ENCODE measurements at places on chromosomes 3 and 15.

- no peaks in the 10 kb centered on the region for H3K36me3 ChIP-seq
- H3K4me3 ChIP-seq = no peak overlapping the region
- H3K4me1 ChIP-seq = peaks cover 4% of the 10 kb centered on the region
- peak; percentile 89 for DNase-seq
- H3K27ac ChIP-seq = no peak overlapping the region
Measured at GRCh38 chr3:179526989-179527391, 35.7 kb upstream of the ACTL6A start.

- H3K27me3 ChIP-seq = no peaks in the 10 kb centered on the region
- DNase-seq = no peak
- H3K4me3 ChIP-seq = no peak overlapping the region
Measured at GRCh38 chr15:87661454-87662355, 594.8 kb downstream of the NTRK3 start.

DNA sequence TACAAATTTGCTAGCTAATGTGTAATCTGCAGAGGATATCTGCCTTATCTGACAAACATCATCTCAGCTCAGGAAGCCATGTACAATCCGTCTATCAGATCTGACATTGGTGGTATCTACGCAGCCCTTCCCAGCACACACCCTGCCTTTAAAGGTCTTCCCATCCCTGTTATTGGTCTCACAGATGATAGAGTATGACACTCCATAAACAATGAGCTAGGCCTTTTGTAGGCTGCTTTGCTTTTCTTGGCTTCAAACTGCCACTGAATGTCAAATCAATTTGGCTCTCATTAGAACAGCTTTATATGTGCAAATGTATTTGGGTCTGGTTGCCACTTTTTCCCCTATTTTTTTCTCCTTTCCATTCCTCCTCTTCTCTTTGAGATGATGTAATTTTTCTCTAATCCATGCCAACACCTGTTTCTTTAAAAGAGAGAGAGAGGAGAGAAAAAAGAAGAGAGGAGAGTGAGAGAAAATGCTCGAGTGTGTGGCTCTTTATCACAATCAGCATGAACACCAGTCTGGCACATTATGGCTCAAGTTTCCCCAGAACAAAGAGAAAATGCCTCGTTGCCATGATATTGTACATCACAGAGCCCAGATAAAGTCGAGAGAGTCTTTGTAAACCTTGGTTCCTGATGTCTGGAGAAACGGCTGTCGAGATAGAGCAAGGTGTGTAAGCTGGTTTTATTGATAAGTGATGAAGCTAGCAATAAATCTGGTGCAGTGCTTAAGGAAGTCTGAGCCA lies 80.8 kb upstream of the DPH6 start:
- no peaks in the 10 kb centered on the region for H3K4me1 ChIP-seq
- H3K36me3 ChIP-seq = no peaks in the 10 kb centered on the region
- H3K27ac ChIP-seq = no peak overlapping the region
- no peaks in the 10 kb centered on the region for H3K27me3 ChIP-seq

DNA sequence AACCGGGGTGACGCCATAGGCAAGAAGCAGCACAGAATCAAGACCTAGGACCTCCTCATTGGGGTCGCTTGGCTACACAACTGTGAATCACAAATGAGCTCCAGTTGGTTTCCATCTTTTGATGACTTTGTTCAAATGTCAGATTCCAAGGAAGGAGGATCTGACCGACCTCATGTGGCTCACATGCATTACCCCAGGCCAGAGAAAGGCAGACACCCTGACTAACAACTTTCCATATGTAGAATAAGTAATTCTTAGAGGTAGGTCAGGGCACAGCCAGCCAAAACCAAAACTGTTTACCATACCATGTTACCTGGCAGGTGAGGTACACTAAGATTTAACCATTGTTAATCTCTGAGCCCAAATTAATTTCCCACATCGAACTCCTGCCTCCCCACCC lies 96.5 kb downstream of the CCNL1 start:
- H3K4me3 ChIP-seq = no peak overlapping the region
- peaks cover 13% of the 10 kb centered on the region for H3K4me1 ChIP-seq
- H3K27ac ChIP-seq = no peak overlapping the region
- no peaks in the 10 kb centered on the region for H3K27me3 ChIP-seq
- H3K36me3 ChIP-seq = no peaks in the 10 kb centered on the region

DNA sequence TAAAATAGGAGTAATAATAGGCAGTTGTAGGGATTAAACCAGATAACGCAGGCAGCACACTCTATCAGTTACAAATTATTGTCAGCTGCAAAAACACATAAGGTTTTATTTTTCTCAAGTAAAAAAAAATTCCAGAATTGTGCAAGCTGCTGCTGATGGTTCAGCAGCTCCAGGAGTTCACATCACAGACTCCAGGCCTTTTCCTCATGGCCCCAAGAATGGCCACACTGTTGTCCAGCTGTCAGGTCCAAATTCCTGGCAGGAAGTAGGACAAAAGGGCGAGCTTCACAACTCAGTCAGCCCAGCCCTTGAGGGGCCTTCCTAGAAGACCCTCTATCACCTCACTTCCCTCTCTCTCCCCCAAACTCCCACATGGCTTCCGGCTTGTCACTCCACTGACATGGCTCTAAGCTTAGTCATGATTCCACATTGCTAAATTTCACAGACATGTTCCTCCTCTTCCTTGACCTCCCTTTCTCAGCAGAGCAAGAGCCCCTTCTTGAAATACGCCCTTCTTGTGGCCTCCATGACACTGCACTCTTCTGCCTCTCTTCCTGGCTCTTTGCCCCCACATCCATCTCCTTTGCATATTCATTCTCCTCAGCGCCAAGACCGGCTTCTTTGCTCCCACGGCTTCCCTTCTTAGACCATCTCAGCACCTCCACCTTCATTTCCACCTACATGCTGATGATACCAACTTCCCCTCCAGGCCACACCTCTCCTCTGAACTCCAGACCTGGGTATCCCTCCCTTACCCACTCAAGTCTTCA lies 27.4 kb upstream of the FAM174B start:
- no peak for DNase-seq
- peaks cover 1% of the 10 kb centered on the region for H3K4me1 ChIP-seq

DNA sequence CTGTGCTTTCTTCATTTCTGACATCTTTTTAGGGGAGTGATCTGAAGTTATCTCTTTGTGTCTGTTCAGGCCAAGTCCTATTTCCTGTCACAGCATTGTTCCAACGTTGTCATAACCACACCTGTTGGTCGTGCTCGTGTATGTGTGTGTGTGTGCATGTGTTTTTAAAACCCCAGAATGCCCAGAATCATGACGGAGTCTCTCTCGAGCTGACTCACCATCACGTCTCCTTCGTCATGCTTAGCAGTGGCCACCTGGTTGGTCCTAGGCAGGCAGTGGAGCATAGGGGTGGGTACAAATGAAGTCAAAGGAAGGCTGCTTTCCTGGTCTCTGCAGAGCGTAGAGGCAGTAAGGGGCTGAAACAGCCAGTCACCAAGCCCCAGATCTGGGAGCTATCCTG lies 126.8 kb upstream of the ABHD17C start:
- H3K27ac ChIP-seq = no peak overlapping the region
- no peaks in the 10 kb centered on the region for H3K36me3 ChIP-seq

DNA sequence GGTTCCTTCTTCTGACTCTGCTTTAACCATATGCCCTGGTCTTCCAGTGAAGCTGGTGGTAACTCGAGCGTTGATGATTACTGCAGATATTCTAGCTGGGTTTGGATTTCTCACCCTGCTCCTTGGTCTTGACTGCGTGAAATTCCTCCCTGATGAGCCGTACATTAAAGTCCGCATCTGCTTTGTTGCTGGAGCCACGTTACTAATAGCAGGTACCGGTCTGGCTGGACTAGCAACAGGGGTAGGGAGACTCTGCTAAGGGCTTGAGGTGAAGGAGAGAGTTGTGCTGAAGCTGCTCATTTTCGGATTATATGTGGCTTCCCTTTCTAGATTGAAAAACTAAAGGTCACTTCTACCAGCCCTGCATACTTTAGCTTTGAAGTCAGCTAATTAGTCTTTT lies 16.8 kb downstream of the CLDN16 start:
- no peaks in the 10 kb centered on the region for H3K4me1 ChIP-seq
- no peak overlapping the region for H3K27ac ChIP-seq
- DNase-seq = peak; percentile 71
- no peaks in the 10 kb centered on the region for H3K27me3 ChIP-seq
- no peak overlapping the region for H3K4me3 ChIP-seq

DNA sequence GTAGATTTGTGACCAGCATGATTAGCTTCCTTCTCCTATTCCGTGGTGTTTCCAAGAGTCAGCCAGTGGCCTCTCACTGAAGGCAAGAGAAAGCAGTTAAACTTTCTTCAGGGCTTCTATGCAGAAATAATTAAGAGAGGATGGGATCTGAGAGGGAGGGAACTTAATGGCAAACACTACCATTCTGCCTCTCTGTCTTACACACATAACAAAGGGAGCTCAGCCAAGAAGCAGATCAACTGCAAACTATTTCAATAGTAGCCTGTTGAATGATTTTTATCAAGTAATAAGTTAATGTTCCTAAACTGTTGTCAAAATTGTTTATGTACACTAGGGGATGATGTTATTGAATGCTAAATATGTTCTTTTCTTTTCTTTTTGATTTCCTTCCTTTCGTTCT lies 11.8 kb downstream of the OXSR1 start:
- no peak for DNase-seq
- H3K27ac ChIP-seq = no peak overlapping the region
- H3K4me3 ChIP-seq = no peak overlapping the region

DNA sequence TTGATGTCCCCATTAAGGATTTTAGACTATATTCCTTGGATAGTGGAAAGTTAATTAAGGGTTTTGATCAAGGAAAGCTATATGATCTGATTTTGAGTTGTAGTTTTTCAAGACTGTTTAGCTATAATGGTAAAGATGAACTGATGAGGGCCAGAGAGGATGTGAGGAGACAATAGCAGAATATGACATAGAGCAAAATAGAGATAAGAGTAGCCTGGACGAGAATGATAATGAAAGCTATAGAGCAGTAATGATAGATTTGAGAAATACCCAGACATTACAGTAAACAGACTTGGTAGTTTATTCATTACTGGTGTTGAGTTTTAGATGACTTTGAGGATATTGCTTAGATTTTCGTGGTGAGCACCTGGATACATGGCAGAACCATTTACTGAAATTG lies 3.8 kb downstream of the SUCNR1 start:
- no peaks in the 10 kb centered on the region for H3K4me1 ChIP-seq
- no peak for DNase-seq
- no peaks in the 10 kb centered on the region for H3K36me3 ChIP-seq
- H3K27me3 ChIP-seq = no peaks in the 10 kb centered on the region
- no peak overlapping the region for H3K4me3 ChIP-seq
- H3K27ac ChIP-seq = no peak overlapping the region

DNA sequence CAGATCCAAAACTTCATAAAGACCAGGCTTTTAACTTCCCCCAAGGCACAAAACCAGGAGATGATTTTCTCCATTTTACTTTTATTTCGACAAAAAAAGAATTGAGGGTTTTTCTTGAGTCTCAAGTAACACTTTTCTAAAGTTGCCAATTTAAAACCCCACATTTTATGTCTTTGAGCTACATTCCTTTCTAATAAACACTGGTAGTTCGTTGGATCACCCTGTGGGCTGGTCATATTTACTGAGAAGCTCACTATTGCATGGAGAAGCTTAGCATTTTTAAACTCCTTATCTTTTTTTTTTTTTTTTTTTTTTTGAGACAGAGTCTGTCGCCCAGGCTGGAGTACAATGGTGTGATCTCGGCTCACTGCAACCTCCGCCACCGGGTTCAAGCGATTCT lies 255.1 kb upstream of the TPM1 start:
- H3K36me3 ChIP-seq = no peaks in the 10 kb centered on the region
- H3K27ac ChIP-seq = no peak overlapping the region
- H3K4me1 ChIP-seq = peaks cover 2% of the 10 kb centered on the region

GRCh38 chr15:37788767-37789396 lies 145.6 kb upstream of the TMCO5A start:
- no peak overlapping the region for H3K27ac ChIP-seq
- no peak for DNase-seq
- H3K27me3 ChIP-seq = no peaks in the 10 kb centered on the region
- H3K4me1 ChIP-seq = no peaks in the 10 kb centered on the region

DNA sequence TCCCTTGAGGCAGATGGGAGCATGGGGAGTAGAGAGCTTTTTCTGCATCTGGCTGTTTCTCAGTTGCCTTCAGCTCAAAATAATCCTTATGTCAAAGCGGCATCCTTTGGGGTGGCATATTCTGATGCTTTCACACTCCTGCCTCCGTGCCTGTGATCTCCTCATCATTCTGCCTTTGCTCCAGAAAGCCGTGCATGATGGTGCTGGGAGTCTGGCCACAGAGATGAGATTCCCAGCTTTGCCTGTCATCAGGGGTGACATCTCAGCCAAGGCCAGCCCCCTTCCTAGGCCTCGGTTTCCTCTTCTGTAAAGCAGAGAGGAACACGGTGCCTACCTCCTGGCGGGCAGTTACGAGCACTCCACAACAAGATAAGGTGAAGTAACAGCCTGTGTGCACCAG lies 96.3 kb upstream of the ALDH1A3 start:
- no peak for DNase-seq
- no peak overlapping the region for H3K4me3 ChIP-seq
- no peaks in the 10 kb centered on the region for H3K36me3 ChIP-seq
- no peaks in the 10 kb centered on the region for H3K4me1 ChIP-seq
- H3K27me3 ChIP-seq = no peaks in the 10 kb centered on the region
- H3K27ac ChIP-seq = no peak overlapping the region

DNA sequence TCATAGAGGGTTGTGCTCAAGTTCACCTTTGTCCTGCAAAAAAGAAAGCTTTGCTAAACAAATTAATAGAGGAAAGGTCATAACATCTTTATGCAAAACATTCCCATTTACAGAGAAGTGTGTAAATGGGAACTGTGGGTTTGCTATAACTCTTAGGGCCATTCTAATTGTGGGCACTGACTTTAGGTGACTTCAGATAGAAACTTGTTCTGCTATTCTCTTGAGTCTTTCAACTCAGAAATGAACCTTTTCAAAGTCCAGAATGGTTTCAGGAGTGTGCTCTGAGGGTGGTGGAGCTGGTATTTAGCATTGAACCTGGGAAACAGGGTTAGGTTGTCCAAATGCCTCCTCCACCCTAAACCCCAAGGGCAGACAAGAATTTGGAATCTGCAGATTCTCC lies 34.0 kb downstream of the SPTSSB start:
- H3K27me3 ChIP-seq = no peaks in the 10 kb centered on the region
- H3K36me3 ChIP-seq = no peaks in the 10 kb centered on the region
- DNase-seq = no peak

DNA sequence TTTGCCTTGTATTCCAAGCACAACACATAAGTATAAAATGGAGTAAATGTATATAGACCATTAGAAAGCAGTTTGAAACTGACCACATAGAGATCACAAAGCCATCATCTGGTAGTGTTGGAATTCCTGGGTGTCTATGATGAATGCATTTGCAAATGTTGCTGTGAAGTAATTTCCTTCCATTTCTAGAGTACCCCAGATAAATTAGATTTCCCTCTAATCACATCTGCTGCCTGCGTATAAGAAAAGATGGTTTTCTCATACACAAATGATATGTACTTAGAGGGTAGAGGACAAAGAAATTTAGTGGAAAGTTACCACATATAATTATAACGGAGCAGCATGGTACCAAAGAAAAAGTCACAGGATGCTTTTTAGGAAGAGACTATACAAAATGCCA lies 1117.8 kb downstream of the IGSF11 start:
- no peaks in the 10 kb centered on the region for H3K27me3 ChIP-seq
- H3K27ac ChIP-seq = no peak overlapping the region
- H3K36me3 ChIP-seq = no peaks in the 10 kb centered on the region
- H3K4me3 ChIP-seq = no peak overlapping the region
- no peak for DNase-seq
- no peaks in the 10 kb centered on the region for H3K4me1 ChIP-seq

- H3K36me3 ChIP-seq = peaks cover 33% of the 10 kb centered on the region
- no peaks in the 10 kb centered on the region for H3K4me1 ChIP-seq
- no peak for DNase-seq
- H3K27ac ChIP-seq = no peak overlapping the region
Measured at GRCh38 chr3:128624526-128625138, 26.0 kb downstream of the RPN1 start.
